ENCODE measurements at places on chromosomes 4 and X.

DNA sequence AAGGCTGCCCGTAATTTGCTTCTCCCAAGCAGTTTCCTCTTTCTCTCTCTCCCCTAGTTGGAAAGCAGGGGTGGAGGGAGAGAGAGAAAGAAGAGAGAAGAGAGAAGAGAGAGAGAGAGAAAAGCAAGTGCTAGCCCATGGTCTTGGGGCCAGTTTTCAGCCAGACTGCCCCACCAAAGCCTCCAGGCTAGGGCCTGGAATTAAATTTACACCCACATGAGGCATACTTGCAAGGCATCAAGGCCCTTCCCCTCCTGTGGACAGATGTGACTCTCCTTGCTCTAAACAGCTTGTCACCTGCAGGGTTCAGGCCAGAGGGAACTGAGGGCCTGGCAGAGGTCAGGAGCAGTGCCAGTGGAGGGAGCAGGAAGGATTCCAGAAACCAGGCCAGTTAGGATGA lies 1.7 kb upstream of the CXCR3 start:
- no peak for DNase-seq

GRCh38 chrX:29257521-29257920 lies 670.3 kb downstream of the IL1RAPL1 start:
- DNase-seq, result no peak

DNA sequence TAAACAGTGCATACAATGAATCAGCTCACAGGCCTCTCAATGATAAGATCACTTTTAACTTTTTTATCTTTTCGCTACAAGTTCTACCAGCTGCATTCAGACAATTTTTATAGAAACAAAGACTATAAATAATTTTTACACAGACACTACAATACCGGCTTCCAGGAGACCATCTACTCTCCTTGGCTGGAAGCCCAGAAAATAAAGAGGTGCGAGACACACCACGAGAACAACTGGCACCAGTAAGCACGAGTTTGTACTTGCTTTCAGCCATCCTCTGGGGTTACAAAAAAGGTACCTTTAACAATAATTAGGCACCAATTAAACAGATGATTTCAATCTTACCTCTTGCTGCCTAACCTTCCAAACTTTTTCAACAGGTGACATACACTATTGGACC lies 11.2 kb upstream of the PRDX4 start:
- no peak for DNase-seq

- DNase-seq, result no peak
These were observed 122.5 kb downstream of the NFKB1 start for GRCh38 chr4:102623622-102624021.

GRCh38 chr4:48844843-48845242 lies 14.0 kb downstream of the OCIAD1 start:
- DNase-seq, result no peak

- DNase-seq, result no peak
These were observed 957 bp downstream of the TIMM17B start for GRCh38 chrX:48896611-48897011.

DNA sequence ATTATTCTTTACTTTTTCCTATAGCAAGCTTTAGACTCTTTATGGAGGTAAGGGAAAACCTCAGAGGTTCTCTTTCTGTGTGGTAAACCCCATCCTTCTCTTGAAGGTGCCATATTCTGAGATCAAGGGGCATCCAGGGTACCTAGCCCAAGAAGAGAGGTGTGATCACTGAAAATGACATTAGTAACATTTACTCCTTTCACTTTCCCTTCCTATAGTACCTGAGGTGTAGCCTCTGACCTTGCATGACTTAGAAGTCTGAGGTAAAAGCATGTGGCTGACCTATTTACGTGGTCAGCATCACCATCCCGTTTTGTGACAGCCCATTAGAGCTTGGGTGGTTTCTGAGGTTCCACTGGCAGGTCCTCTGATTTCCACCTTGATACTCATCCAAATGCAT lies 25.7 kb downstream of the SGMS2 start:
- DNase-seq, result no peak

GRCh38 chr4:52883707-52884669 lies 21.9 kb downstream of the RASL11B start:
- DNase-seq, result no peak

GRCh38 chrX:10582945-10583344 lies 37.4 kb downstream of the MID1 start:
- DNase-seq, result no peak

DNA sequence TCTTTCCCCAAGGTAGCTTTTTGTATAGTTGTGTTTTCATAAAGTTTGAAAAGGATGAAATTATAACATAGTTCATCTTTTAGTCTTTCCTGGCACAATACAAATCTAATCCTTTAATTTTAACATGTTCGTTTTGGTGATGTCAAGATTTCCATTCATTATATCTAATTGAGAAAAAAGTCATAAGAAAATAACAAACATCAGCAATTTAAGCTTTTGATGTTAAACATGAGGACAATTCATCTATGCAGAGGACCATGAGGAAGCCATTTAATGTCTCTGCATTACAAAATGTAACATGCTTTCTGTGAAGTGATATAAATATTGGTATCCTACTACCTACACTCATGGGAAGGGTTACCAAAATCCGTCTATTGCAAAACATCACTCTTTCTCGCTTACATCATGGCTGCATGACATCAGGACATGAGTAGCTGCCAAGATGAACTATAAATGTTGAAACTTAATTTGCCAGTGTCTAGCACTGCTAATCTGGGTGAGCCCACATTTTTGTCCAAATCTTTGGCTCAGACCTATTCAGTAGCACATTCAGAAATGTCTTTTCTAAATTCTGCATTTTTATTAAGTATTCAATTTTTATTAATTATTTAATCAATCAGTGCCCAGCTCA lies 9.5 kb downstream of the EPGN start:
- no peak for DNase-seq

- peak; percentile 58 for DNase-seq
These were observed 227.7 kb downstream of the BCOR start for GRCh38 chrX:39869846-39870601.

DNA sequence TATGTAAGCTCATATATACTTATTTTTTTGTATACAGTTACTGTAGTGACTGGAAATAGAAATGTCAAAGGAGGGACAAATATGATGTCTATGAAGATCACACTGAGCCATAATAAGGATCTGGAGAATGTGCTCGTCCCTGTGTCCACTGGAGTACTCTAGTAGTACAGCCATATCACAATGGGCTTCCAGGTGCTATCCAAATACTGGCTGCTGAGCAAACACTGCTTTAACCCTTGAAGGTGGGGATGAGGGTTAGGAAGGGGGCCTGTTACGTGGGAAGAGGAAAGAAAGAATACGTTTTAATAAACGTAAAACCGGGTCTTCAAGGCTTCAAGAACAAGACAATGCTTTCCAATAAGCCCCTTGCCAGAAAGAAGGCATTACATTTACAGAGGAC lies 29.8 kb upstream of the TMEM150C start:
- no peak for DNase-seq

- DNase-seq, result peak; percentile 53
These were observed 1.5 kb downstream of the P2RY8 start for GRCh38 chrX:1535241-1536041.

DNA sequence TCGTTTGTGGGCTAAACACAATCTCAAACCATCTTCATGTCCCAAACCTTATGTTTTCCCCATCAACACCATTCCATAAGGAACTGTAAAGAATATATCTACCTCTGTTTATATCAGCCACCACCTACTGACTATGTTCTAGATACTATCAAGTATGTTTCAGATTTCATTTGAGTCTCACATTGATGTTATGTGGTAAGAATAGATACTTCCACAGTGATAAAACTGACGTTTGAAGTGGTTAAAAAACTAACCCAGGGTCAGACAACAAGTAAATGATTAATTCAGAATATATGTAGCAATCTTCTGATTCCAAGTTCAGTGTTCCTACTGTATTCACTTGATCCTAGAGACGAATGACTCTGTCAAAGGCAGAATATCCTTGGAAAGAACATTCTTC lies 156.8 kb upstream of the RASGEF1B start:
- no peak for DNase-seq

- DNase-seq, result no peak
These were observed 1.0 kb upstream of the RNF150 start for GRCh38 chr4:141133999-141134995.

- DNase-seq, result no peak
These were observed 13.4 kb downstream of the SRD5A3 start for GRCh38 chr4:55359397-55359916.

- no peak for DNase-seq
These were observed 350.8 kb downstream of the FBXO8 start for GRCh38 chr4:173932701-173933100.

DNA sequence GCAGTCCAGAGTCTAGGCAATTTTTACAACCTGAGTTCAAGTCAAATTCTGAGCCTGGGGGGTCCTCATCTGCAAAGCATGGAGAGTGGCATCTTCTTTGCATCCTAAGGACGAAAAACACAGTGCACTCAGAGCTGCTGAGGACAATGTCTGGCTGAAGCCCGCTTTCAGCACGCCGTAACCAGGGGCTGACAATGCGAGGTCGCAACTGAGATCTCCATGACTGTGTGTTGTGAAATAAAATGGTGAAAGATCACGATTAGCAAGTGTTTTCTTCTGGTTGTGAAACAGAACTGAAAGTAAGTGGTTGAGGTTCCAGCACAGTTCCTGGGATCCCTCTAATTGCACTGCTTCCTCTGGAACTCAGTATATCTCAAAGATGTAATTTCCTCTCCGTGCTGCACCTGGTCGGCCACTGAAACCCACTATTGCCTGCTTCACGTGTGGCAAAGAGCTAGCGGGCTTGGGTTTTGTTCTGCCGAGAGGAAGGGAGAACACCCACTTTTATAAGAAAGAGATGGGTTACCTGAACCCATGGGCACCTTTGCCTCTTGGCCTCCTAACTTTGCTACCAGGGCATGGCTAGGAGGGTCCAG lies 7.7 kb upstream of the F11 start:
- DNase-seq, result no peak

DNA sequence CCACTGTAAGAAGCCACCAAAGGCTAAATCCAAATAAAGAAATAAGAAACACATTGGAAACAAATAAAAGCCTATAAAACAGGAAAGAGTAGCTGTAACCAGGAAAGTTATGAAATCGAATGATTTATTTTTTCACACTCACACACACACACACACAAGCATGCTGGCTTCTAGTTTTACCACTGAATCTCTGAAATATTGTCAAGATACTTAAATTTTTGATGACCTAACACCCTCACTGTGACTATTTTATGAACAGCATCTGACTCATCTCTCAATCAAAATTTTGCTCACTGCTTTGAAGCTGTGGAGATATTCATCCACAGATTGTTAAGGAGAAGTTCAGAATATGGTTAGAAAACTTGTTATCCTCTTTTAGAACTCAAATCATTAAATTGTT lies 13.9 kb upstream of the GABRB1 start:
- no peak for DNase-seq

- DNase-seq, result no peak
These were observed 32.1 kb downstream of the SYTL5 start for GRCh38 chrX:38038501-38038900.

DNA sequence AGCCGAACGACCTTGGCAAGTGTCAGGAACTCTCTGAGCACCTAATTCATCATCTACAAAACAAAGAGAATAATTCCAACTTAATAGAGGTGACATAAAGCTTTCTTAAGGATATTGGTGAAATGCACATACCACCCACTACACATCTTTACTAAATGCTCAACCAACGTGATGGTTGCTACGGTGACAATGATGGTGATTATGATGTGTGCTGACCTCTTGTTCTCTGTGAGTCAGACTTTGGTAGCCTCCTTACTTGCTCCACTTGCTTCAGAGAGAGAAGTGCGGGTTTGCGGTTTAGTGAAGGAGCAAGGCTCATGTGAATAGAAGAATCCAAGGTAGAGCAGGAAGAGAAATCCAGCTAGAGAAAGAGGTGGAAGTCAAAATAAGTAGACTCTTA lies 52.8 kb upstream of the CLNK start:
- no peak for DNase-seq

All from stimulated activated CD4-positive, alpha-beta T cell treated with anti-CD3 and anti-CD28 coated beads, TNF-alpha, amount 100 ng/mL, for 48 hours (primary cell).